Lower lobe of right lung (tissue), 2 donors: ENCODE measurements at places on chromosomes 16 and 17.

DNA sequence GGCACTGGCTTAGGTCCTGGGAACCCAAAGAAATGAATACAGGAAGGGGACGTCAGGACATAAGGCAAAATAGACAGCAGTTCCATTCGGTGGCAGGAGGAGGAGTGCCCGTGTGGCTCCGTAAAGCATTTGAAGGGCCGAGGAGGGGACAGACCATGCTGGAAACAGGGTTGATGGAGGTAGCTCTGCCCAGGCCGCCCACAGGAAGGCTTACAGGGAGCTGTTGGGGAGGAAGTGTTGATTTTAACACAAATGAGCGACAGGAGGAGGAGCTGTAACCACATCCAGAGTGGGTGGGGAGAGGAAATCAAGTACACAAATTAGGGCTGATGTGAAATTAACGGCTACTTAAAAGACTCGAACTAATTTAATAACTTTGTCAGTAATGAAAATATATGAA, 54.6 kb downstream of the RBFOX3 start:
- peak; percentile 6 for DNase-seq

DNA sequence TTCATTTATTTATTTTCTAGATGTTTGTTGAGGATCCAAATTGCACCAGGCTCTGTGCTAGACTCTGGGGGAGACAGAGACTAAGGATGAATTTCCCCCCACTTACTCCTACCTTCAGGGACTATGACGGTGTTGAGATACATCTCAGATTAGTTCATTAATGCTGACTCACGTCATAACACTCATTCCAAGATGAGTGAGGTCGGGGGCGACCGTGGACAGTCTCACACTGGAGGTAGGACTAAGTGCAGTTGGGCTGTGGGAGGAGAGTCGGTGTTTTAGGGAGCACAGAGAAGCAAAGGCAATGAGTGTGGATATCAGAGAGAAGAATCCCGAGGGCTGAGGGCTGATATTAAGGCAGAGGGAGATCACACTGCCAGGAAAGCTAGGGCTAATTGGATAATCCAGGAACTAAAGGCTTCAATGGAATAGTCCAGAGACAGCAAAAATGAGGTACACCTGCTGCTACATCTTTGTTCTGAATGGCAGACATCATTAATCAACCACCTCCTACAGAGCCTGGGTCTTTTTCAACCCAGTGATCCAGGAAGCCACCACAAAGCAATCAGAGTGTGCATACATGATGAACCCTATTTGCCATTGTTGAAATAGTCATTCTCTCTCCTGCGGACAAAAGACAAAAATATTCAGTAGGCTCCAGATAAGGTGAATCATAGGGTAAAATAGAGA, 38.6 kb upstream of the CACNG4 start:
- no peak for DNase-seq

GRCh38 chr17:5563456-5563855, 20.9 kb downstream of the NLRP1 start:
- no peak for DNase-seq

DNA sequence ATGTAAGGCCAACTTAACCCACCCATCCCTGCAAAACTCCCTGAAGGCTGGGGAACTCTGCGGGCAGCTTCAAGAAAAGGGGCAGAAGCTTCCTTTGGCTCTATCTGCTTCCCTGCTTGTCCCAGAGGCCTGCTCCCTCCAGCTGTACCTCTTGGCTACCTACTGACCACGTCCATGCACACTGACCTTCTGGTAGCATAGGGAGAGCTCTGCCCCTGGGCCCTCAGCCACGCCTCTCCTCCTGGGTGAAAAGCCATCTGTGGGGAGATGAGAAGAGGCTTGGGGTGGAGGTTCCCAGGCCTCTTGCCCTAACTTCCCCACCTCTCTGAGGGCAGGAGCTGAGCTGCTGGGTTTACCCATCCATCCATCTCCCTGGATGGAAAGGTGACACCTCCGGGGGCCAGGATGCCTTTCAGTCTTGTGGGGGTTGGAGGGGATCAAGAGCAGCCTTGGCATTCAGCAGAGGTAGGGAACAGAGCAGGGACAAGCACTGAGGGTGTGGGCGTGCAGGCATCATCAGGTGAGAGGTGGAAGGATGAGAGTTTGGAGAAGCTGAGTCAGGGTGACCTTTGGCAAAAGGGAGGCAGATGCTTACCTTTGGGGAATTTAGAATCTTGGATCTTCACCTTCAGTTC, 23.4 kb upstream of the MFSD6L start:
- DNase-seq: no peak

DNA sequence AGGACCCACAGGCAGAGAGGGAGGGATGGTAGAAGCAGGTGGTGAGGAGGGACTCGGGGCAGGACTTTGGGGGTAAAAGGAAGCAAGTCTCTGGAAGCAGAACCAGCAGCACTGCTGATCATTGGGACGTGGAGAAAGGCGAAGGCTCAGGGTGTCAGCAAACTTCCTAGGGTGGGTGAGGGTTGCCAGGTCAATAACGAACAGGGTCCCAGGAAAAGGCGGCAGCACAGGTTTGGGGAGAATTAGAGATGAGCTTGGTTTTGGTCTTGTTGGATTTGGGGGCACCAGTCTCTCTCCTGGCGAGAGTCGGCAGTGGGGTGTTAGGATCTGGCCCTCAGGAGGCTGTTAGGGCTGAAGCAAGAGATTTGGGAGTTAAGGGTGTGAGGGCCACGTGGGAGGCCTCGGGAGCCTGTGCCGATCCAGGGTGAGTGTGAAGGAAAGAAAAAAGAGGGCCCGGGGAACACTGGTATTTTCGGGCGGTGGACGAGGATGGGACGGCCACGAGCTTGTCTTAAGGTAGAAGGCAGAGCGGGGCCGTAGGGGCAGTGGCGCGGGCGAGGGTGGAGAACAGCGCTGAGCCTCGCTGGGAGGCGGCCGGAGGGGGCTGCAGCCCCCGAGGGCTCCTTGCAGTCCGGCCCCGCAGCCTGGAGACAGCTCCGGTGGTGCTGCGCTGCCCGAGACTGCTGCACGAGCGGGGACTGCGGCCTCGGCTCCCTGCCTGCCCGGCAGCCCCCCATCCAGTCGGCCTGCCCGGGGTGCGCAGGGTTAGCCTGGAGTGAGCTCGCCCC, 765 bp upstream of the ADORA2B start:
- no peak for DNase-seq

DNA sequence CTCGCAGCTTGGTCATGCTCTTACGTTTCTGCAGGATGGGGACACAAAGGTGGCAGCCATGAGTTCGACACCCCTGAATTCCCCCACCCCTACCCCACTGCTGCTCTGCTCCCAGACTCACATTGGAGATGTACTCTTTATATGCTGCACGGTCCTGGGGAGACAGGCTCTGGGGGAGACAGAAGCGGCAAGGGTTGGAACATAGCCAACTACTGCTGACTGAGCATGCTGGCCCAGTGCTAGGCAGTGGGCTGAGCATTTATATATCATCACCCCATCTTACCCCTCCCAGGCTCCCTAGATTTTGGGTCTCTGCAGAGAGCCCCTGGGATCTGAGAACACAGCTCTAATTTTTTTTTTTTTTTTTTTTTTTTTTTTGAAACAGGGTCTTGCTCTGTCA, 8.1 kb upstream of the ATXN7L3 start:
- DNase-seq: no peak

DNA sequence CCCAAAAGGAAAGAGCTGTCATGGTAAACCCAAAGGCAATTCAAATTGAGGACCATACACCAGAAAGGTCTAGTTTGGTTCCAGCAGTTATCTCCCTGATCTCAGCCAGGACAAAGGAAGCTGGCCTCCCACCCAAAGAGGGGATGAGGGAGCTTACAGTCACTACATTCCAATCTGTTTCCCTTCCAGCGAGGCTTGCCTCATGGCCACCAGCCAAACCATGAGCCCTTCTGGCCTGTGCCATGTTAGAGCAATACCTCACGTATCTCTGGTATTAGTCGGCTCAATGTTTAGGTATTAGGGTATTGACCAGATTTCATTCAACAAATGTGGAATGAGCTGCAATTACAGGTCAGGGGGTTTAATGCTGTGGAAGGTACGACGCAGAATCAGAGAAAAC, 8.4 kb downstream of the NDUFAB1 start:
- DNase-seq: no peak

- DNase-seq: no peak
These were observed at the start of gene PPP1R9B for GRCh38 chr17:50150354-50151040. Gene PPP1R9B (minus strand): TSS chr17:50150677. CDS start chr17:50150513, 164 bp downstream.

- peak; percentile 84 for DNase-seq
These were observed at the start of gene CENPT for GRCh38 chr16:67847064-67847861. Gene CENPT (minus strand): TSS chr16:67847693. CDS start chr16:67833859, 13,834 bp downstream.

GRCh38 chr16:11084876-11085485, 140.6 kb downstream of the CLEC16A start:
- DNase-seq: no peak

DNA sequence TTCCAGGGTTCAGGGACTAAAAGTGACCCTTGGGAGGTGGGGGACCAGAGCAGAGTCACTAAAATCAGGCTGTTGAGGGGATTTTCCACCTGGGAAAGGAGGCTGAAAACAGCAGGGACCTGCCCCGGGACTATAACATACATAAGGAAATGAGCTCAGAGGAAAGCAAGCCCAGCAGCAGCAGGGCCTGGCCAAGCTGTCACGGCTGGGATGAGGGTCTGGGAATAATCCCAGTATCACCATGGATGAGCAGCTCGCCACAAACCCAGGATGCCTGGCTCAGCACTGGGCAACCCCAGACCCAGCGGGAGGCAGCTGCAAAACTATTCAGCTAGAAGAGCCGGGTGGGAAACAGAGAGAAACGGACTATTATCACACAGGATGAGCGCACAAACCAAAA, 72.4 kb downstream of the RPH3AL start:
- DNase-seq: peak; percentile 30

DNA sequence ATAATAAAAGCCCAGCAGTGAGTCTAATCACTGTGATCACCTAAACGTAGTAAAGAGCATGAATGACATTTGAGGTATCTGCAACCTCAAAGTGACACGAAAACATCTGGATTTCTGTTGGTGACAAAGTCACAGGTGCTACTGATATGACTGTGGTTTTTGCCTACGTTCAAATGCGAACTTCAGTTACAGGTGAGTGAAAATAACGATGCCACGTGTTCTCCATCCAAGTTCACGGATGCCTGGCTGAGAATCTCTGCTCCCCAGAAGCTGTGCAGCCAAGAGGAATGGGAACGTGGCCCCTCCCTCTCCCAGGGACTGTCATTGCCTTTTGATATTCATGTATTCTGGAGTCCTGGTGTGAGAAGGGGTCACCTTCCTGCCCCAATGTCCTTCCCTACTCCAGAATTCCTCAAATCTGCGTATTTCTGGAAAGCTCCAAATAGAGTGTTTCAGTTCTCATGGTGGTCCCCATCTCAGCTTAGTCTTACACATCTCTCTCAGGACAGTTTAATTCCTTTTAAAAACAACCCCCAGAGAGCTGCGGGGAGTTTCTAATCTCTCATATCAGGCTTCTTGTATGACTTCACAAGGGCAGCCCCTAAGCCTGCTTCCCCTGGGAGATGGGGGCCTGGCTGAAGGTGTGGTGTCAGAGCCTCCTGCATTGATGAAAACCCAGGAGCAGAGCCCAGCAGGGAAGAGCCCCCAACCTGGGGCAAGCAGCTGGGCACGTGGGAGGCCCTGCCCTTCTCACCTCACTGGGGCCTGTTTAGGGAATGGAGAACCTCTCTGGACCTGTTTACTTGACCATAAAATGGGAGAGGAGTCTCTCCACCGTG, 25.8 kb downstream of the PIK3R5 start:
- DNase-seq: no peak

GRCh38 chr16:14309001-14309886, 238.1 kb downstream of the MRTFB start:
- DNase-seq: no peak

GRCh38 chr16:53580038-53580802, 77.2 kb upstream of the AKTIP start:
- no peak for DNase-seq

GRCh38 chr16:600781-601180, 10.9 kb downstream of the RAB40C start:
- no peak for DNase-seq

DNA sequence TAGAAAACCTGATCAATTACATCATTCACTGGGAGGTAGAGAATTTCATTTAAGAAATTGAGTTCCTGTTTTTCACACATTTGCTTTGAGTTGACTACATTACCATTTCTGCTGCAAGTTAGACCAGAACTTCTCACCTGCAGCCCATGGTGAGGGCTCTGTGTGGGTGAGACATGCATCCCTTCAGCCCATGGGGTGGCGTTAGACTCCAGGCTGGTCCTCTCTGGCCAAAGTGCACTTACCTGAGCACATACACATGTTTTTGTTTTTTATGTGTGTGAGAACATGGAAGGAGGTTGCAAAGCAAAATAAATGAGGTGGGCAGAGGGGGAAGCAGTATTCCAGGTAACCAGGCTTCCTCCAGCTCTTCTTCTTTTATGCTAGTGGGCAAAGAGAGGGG, 470.2 kb downstream of the PMP22 start:
- no peak for DNase-seq

DNA sequence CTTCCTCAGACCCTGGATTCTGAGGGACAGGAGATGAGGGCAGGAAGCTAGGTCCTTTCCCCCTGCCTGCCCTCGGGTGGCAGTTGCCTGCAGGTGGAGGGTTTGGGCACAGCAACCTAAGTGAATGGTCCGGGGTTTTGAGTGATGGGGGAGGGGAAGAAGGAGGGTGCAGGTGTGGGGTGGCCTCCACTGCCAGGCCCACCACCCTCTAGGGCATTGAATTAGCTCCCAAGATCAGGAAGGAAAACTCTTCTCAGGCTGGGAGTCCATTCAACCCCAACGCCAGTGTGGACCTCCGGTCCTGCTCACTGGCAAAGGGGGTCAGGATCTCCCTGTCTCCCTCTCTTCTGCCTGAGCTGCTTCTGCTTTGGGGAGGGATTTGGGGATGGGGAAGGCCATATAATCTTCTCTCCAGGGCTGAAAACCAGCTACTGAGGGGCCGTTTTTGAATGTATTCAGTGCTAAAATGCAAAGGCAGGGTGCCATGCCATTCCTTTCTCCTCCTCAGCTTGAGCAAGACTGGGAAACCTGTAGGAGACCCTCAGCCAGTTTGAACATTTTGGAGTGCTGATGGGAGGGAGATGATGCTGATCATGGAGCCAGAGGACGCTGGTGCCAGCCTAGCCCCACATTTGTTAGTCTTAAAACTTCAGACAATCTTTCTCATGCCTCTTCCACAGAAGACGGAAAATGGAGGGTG, 18.8 kb downstream of the GRB7 start:
- DNase-seq: no peak

GRCh38 chr17:3913531-3914311, 2.5 kb downstream of the P2RX1 start:
- peak; percentile 88 for DNase-seq

DNA sequence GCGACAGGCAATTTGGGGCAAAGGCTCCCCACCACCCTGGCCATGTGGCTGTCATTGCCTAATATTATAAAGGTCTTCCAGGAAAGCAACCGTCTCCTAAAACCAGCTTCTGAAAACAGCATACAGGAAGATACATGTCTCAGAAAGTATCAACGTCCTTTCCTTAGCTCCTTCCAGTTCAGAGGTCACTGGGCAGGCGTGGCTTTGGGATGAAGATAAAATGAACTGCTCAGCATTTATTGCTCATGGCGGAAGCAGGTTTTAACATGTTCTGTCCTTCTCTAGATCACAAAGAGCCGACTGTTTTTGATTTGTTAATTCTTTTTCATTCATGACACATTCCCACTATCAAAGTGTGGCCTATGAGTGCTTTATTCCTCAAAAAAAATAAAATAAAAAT, 8.0 kb downstream of the CFAP20 start:
- DNase-seq: no peak
